ENCODE measurements at places on chromosomes 11 and 22.

GRCh38 chr11:20489948-20490347 is 102.4 kb downstream of the PRMT3 start:
- no peak for DNase-seq

GRCh38 chr11:2390725-2391151 is 9.8 kb upstream of the TSSC4 start:
- DNase-seq: no peak

DNA sequence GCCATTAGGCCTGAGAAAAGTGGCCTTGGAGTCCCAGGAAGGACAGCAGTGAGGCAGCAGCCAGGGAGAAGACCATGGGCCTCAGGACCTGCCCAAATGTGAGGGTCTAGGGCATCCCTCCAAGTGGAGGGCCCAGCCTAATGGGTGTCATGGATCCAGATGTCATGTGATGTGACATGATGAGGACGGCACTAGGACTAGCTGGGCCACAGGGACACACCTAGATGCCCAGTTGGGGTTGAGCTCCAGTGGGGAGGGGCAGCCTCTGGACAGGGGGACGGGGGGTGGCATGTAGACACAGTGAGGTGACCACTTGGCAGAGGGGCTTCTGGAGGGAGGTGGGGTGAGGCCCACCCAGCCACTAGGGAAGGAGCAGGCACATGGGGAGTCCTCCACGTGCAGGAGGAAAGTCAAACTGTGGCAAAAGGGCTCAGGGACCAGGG is 5.4 kb downstream of the SCARF2 start:
- no peak for DNase-seq

GRCh38 chr11:17544181-17544622 is at the start of gene USH1C:
Gene USH1C (minus strand): TSS chr11:17544416. CDS start chr11:17544307, 109 bp downstream.
- DNase-seq: no peak

DNA sequence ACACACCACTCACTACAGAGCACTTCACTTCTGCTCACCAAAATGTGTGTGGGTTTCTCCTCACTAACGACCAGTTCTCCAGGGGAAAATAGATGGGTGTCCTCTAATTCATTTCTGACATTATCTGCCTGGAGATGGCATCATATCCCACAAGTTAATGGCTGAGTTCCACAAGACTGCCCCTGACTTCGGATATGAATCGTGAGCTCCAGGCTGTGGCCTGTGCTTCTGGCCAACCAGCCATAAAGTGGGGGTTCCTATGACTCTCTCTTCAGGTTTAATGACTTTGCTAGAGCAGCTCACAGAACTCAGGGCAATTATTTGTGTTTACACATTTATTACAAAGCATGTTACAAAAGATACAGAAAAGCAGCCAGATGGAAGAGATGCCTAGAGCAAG is 113.0 kb upstream of the SYT13 start:
- no peak for DNase-seq

GRCh38 chr11:130631119-130631518 is 182.7 kb downstream of the ADAMTS15 start:
- DNase-seq: no peak

- DNase-seq: no peak
Observed at GRCh38 chr11:65861165-65861505, 902 bp downstream of the MUS81 start.

DNA sequence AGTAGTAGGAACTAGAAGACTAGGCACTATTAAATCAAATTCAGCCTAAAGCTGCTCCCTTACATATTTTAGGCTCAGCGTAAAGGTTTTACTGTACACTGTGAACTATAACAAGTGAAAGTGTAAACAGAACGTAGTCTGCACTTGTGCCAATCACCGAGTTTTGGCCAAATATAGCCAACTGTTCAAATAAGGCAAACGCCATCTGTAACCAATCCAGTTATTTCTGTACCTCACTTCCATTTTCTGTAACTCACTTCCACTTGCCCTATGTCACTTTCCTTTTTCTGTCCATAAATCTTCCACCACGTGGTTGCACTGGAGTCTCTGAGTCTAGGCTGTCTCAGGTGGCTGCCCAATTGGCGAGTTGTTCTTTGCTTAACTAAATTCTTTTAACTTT is 2132.2 kb downstream of the LRRC4C start:
- no peak for DNase-seq

DNA sequence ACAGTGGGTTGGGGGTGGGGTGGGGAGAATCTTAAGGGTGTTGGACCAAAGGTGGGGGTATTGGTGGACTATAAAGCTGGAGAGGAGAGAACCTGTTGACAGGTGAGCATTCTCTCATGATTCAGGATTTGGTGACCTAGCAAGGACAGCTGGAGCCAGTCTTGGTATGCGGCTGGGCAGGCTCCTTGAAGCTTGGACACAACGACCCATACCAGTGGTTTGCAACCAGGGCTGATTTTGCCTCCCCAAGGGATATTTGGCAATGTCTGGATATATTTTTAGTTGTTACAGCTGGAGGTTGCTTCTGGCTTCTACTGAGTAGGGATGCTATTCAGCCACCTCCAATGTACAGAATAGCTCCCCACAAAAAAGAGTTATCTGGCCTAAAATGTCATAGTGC is 5.6 kb downstream of the EXT2 start:
- DNase-seq: no peak

DNA sequence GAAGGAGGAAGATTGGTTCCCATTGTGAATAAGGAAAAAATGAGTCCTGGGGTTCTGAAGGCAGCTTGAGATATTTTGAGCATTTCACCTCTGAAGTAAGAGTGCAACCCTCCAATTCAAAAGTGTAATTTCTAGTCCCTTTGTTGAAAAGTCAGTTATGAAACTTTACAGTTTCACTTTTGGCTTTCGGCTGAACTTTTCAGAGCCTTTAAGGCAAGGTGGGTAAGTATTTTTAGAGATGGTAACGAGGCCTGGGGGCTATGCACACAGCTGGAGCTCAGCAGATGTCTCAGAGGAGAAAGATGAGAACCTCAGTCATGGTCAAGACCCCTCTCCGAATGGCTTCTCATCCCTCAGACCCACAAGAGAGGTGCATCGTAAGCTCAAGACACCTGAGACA is 267.6 kb downstream of the KIRREL3 start:
- no peak for DNase-seq

- no peak for DNase-seq
Observed at GRCh38 chr22:45072322-45072903, 62.6 kb upstream of the PHF21B start.

GRCh38 chr22:48729499-48730171 is 1098.0 kb downstream of the BRD1 start:
- no peak for DNase-seq

- DNase-seq: no peak
Observed at GRCh38 chr22:22462813-22463567, 45.6 kb downstream of the ZNF280B start.

Measured in right kidney (tissue), 9 donors.